ENCODE measurements at places on chromosomes 3 and 15. TPM values are rescaled to one million over a fixed set of nuclear protein-coding genes. Genes with fewer than 3 reads are reported as not detected.

DNA sequence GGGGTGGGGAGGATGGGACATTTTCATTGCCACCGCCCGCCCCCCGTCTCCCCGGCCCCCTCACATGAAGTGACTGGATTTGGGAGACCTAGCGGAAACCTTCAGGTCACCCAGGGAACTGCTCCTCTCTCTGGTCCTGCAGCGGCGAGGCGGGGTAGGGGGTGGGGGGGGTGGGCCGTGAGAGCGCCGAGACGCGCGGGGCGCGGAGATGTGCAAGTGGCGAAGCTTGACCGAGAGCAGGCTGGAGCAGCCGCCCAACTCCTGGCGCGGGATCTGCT, 712 bp upstream of the MME start:
- no peak for DNase-seq

DNA sequence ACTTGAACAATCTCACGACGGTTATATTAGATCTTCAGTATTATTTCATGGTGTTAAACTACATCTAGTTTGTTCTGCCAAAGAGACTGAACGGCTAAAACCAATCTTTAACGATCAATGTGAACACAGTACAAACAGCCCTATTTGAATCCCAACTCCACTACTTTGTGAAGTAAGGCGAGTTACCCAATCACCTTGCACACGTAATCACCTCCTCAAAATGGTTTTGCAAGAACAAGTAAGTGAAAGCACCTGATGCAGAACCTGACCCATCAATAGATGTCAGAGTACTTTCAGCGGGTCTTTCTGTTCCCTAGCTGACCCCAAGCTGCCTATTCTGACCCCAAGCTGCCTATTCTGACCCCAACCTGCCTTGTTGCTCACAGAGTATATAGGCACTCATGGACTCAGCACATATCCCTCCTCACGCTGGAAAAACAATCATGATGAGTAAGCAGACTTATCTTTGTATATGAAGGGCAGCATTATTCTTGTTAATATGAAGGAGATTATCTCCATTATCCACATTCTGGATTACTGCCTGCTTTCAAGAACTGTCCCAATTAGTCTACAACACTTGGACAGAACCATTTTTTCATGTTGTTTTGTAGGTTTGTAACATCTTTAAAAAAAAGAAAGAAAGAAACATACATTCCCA, 3.7 kb downstream of the KPNA1 start:
- no peak for DNase-seq

DNA sequence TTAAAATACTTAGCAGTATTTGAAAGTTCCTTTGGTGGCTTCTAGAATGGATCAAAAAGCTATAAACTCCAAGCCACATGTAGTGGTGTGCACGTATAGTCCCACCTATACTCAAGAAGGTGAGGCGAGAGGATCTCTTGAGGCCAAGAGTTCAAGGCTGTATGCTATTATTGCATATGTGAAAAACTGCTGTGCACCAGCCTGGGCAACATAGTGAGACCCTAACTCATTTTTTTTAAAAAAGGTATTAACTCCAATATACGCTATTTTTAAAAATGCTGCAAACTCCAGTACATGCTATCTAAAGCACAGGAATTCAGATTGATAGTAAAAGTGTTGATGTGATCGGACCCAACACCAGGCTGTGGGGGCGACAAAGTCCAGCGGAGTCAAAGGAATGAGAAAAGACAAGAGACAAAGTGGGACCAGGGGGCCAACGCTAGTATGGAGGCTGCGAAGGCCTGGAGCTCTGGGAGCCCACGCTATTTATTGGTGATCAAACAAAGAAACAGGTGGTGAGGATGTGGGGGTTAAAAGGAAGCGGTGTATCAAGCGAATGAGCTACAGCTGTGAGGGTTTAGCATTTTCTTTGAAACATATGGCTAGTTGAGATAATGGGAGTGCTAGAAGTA, 66.6 kb downstream of the ARIH1 start:
- no peak for DNase-seq

DNA sequence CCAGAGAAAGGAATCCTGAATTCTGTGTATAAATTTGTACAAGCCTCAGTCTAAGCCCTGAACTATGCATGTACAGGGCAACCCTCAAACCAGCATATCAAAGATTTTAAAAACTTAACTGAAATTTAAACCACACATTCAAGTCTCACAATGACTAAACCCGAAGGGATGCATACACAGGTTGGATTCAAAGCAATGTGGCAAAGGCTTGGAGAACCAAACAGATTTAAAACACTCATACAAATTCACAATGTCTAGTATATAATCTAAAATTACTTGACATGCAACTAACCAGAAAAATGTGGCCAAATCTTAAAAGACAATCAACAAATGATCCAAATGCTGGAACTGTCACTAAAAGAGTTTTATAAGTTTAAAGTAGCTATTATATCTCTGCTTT, 36.4 kb downstream of the CEP152 start:
- no peak for DNase-seq

Gene ROPN1
- not detected for total RNA-seq

Gene ZKSCAN7
- total RNA-seq = 6.8 TPM

Gene MAP1A
- total RNA-seq = 95.3 TPM
